M059J (cell line): ENCODE measurements at places on chromosomes 1 and 21.

DNA sequence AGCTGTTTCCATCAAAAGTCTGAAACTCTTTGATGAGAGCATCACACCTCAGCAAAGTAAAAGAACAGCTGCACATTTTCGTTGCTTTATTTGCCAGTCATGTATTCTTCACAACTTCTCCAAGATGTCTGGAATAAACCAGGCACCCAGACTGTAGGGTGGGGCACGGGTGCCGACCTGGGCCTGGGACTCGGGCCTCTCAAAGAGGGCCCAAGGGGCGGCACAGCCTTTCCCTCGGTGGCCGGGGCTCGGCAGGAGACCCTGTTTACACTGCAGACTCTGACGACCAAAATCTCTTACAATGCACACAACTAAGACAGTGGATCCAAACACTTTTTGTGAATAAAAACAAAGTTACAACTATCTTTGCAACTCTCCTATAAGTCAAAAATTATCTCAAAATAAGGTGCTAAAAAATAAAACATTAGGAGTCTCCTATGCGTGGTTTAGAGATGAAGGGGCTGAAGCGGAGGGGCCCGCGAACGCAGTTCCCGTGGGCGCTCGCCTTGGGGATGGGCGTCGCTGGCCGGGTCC, 696 bp downstream of the LSS start:
- no peak for DNase-seq

GRCh38 chr1:39531526-39531925, 40.1 kb downstream of the BMP8A start:
- no peak for DNase-seq

GRCh38 chr1:234127026-234127671, 222.7 kb downstream of the SLC35F3 start:
- DNase-seq, result no peak

DNA sequence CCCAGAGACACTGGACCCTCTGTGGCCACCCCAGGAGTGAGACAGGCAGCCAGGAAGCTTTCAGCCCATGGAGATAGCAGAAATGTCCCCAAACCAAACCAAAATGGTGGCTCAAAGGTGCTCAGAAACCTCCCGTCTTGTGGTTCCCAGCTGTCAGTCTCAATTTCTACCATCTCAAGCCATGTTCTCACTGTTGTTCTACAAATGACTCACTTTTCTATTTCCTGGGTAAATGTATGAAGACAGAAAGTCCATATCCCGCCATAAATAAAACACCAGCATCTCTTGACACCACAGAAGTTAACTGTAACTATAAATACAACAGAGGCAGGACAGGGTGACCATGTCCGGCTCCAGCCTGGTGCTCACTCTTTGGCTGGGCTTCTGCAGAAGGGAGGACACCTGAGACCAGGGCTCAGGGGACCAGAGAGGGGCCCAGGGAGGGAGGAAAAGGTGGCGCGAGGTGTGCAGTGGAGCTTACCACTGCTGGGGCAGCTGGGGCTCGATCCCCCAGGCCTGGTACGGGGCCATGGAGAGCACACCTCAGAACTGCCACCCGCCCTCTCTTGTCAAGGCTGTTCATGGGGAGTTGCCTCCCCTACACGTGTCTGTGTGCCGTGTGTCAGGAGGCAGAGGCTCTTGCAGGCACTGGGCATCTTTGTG, 43.6 kb downstream of the EPHB2 start:
- peak; percentile 37 for DNase-seq

GRCh38 chr1:107669996-107670395, 295.0 kb downstream of the VAV3 start:
- DNase-seq, result peak; percentile 92

GRCh38 chr1:201100169-201100930, 11.9 kb downstream of the CACNA1S start:
- no peak for DNase-seq
